ENCODE measurements at places on chromosomes 1 and 21.

DNA sequence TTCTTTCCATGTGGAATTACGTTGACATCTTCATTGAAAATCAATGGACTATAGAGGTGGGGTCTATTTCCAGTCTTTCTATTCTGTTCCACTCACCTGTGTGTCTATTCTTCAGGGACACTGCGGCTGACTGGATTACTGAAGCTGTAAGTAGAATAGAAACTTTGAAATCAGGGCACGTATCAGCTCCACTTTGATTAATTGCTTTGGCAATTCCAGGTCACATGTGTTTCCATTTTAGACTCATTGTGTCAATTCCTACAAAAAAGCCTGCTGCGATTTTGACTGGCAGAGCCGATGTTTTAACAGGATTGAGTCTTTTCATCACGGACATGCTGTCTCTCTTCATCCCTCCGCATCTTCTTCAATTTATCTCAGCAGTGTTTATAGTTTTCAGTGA, 20.9 kb upstream of the RNF223 start:
- DNase-seq = no peak

- DNase-seq = no peak
These were observed 254.9 kb downstream of the RHOU start for GRCh38 chr1:228989992-228990827.

DNA sequence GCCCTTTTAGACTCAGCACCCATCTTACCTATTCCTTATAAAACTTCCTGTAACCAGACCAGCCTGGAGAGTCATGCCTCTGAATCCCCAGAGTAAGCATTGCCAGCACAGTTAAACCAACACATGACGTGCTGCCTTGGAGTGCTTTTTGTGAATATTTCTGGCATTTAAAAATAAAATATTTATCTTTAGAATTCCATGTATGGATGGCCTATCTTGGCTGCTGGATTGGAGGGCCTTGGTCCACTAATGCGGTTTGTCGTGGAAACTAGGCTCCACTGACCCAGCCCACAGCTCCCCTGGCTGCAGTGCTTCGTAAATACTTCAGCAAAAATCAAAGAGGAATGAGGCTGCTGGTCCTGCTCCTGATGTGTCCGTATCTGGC, 17.5 kb downstream of the MTARC1 start:
- no peak for DNase-seq

GRCh38 chr1:207910591-207911354, at the start of gene CD34:
CD34 (minus strand) TSS chr1:207911125; CDS start chr1:207911080, 45 bp downstream.
- no peak for DNase-seq

DNA sequence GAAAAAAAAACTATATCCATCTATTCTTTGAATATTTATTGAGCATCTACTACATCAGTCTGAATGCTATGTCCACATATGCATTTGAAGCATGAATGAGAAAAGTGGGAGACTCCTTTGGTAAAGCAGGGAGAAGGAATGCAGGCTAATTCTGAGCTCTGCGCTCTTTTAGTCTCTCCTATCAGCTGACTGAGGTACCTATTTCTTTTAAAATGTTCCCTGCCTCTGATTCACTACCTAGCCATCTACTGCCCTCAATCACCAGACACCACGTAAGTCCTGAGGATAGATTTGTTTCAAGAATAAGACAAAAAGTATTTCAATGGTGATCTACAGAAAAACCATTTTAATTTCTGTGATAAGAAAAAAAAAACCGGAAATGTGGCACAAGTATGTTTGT, 3.8 kb upstream of the RGS13 start:
- DNase-seq = no peak

GRCh38 chr1:235843461-235843961, 23.2 kb downstream of the LYST start:
- peak; percentile 38 for DNase-seq

DNA sequence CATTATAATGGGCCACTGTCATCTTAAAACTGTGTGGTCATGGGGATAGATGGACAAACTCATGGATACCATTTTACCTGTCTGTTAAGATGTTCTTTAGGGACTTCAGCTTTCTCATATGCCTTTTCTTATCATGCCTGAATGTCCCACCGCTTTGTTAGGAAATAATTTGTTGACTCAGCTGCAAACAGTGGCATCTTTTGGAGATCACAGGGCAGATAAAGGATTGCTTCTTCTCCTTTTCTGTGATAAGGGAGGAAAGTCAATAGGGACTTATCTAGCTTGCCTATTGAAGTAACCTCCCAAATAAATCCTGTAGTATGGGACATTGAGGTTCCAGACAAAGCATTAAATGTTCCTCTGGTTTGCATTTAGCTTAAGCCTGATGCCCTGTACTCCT, 79.8 kb upstream of the KIAA0040 start:
- no peak for DNase-seq

DNA sequence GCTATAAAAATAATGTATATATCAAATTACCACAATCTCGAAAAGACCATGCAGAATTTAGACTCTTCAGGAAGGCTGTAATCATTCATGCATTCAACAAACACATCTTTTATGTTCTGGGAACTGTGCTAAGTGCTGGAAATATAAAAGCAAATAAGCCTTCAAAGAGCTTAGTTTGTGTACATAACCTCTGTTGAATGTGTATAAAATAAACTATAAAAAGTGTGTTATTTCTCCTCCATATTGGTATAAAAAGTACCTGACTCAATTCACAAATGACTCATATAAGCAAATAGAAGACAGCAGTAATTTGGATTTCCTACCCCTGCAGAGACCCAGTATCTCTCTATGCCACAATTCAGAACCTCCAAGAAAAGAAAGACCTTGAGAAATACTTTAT, 36.8 kb downstream of the RAB3GAP2 start:
- DNase-seq = peak; percentile 23

All from astrocyte of the spinal cord (primary cell).